ENCODE measurements at places on chromosomes 13 and 19.

- DNase-seq, result no peak
Observed at GRCh38 chr19:2176337-2176994, 12.7 kb downstream of the DOT1L start.

DNA sequence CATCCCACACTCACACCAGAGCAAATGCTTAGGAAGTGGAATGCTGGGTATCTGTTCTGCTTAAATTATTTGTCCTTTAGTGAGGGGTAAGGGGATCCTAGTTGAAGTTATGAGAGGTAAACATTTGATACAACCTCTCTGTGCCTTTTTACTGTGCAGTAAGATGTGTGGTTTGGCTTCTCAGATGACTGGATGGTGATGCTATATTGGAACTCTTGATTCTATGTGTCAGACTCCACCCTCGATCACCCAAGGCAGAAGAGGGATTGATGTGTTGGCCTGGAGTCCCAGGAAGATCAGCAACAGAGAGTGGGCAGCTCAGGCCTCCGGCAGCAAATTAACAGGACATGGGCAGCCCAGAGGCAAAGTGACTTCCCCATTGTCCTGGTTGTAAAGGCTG is 66.7 kb downstream of the SIPA1L3 start:
- DNase-seq, result no peak

- no peak for DNase-seq
Observed at GRCh38 chr19:29914933-29915332, 27.1 kb upstream of the URI1 start.

GRCh38 chr19:53908106-53908934 is 758 bp upstream of the CACNG7 start:
- DNase-seq, result peak; percentile 59

GRCh38 chr13:93859716-93860115 is 619.8 kb downstream of the DCT start:
- no peak for DNase-seq

DNA sequence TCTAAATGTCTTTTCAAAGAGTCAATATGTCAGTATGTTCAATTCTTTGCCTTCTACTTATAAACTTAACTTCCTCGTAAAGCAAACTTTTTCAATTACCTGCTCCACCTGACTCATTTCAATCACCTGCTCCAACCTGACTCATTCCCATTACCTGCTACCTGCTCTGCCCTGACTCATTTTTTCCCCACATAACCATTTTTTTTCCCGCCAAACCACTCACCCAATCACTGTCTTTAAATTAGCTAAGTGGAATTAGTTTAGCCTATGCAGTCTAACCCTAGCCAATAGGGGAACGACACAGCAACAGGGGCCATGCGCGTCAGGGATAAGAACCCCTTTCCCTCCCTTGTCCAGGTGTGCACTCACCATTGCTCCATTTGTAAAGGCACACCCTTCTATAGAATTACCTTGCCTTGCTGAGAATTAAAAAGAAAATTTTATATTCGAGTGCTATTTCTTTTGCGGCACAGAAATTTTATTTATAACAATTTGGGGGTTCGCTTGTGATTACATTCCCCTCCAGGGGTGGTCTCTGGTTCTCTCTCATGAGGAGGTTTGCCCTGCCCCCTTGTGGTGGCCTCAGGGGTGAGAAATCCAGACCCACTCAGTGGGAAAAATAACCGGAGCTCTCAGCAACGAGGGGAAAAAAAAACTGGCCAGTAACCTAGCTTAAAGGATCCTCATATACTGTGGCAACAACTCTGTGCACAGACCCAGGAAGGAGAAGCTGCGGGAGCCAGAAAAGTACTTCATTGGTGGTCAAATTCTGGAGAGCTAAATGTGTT is 193.1 kb downstream of the ZNF486 start:
- no peak for DNase-seq

DNA sequence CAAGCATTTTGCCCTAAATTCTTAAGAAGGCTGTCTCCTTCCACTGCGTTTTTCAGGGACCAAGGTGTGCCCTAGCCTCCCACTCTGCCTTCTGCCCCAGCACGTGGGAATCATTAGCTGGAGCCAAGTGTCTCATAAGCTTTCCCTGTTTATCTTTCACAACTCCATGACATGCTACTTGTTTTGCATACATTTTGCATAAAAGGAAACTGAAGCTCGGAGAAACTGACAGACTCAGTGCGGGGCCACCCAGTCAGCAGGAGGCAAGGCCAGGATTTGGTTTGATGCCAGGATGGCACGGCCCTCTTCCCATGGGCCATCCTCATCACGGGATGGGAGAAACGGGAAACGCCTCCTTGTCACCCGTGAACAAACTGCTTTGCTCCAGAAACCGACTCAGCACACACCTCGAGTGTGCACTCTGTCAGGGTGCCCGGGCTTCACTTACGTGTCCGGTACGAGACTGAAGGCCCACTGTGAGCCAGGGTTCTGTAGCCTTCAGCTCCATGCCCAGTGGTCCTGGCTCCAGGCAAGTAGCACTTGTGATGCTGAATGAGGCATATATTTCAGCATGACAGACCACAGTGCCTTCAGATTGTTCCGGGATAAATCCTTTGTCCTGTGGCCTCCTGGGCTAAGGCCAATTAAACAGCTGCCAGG is 9.6 kb downstream of the CEBPA start:
- no peak for DNase-seq

GRCh38 chr19:56969156-56969555 is 128.6 kb upstream of the PEG3 start:
- DNase-seq, result no peak

DNA sequence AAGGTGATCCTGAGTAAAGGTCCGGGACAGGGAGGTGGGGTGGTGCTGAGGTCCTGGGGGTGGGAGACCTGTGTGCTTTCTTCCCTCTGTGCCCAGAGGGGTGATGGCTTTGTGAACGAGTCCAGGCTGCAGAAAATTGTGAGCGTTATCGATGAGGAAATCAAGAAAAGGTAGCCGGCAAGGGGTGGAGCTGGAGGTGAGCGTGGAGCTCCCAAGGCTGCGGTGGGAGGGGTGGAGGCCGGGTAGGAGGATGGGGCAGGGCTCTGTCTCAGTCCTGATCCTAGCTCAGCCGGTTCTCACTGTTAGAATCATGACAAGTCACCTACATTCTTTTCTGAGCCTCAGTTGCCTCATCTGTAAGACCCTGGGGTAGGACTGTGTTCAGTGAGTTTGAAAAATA is 4.0 kb downstream of the SELENOV start:
- DNase-seq, result no peak

- no peak for DNase-seq
Observed at GRCh38 chr19:10965398-10965797, 4.6 kb downstream of the SMARCA4 start.

- no peak for DNase-seq
Observed at GRCh38 chr19:3655402-3656072, 28.9 kb upstream of the CACTIN start.

DNA sequence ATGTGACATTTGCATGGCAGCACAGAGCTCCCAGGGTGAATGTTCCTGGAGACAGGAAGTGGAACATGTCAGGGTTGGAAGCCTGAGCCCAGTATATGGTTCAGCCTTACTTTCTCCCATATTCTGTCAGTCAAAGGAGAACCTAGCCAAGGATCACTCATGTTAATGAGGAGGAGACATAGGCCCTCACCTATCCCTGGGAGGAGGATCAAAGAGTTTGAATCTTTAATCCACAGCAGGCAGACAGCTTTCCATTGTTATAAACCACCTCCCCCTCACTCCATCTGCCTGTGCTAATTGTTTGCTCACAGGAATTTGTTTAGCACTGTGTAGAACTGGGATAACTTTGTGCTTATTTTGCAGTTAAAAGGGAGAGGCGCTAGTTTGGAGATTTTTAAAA is 1069.1 kb downstream of the EFNB2 start:
- no peak for DNase-seq

- DNase-seq, result no peak
Observed at GRCh38 chr13:112711528-112712265, 21.9 kb downstream of the ATP11A start.

DNA sequence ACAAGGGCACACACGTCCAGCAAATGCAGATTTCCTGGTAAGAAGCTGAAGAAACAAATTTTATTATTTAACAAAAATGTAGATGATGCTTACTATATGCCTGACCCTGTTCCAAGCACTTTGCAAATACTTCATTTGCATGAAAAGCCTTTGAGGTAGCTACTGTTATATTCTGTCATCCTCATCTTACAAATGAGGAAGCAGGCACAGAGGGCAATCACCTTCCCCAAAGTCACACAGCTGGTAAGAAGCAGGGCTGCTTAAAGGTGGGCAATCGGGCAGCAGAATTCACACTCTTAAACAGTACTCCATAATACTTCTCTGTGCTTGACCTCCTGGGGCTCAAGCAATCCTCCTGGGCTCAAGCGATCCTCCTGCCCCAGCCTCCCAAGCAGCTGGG is 18.3 kb upstream of the PNMA8C start:
- no peak for DNase-seq

GRCh38 chr13:61700620-61701019 is 285.0 kb upstream of the PCDH20 start:
- DNase-seq, result no peak

DNA sequence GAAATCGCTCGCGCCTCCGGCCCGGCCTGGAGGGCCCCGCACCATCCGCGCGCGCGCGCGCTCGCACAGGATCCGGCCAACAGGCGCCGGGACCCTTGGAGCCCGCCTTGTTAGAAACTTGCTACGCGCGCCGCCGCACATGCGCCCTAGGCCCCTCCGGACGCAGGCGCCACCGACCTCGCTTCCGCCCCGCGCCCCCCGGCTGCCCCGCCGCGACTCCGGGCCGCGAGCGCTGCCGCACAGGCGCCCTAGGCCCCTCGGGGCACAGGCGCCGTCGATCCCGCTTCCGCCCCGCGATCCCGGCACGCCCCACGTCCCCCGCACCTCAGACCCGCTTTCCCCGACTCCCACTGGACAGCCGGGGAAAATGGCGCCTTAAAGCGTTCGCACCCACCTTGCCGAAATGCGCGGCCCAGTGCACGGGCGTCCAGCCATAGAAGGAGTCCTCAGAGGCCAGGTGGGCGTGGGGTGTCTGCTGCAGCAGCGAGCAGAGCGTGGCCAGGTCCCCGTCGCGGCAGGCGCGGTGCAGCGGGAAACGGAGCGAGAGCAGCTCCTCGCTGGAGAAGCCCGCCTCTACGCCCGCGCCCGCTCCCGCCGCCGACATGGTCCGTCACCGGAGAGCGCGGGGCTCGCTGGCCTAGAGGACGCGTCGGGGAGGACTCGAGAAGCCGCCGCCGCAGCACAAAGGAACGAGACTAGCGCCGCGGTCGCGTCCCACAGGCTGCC is 375 bp downstream of the ANKRD10 start:
- DNase-seq, result peak; percentile 73

GRCh38 chr13:78460176-78460575 is 143.2 kb downstream of the POU4F1 start:
- no peak for DNase-seq

GRCh38 chr19:2460245-2460644 is 3.5 kb upstream of the LMNB2 start:
- no peak for DNase-seq

DNA sequence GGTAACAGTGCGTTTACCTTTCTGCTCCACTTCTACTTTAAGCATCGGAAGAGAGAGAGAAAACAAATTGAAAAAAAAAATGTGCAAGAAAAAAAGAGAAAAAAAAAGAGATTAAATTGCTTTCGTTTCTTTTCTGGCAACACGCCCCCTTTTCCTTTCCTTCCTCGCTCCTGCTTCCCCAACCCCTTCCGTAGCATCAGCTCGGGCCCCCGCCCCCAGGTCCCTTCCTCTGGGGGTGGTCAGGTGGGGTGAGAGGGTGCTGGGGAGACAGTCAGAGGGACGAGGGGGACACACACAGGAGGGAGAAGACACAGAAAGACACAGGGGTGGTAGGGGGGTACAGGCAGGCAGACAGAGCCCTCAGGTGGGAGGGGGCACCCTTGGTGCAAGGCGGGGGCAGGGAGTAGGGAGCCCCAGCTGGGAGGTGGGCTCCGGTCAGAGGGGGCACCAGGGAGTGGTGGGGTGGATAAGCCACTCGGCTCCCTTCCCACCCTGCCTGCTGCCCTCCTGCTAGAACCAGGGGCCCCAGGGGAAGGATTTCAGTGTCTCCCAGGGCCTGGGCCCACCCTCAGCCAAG is 30.7 kb upstream of the ASF1B start:
- no peak for DNase-seq

- no peak for DNase-seq
Observed at GRCh38 chr19:1291761-1292418, 6.2 kb downstream of the EFNA2 start.

GRCh38 chr13:99275093-99275469 is 16.9 kb upstream of the GPR18 start:
- no peak for DNase-seq

- no peak for DNase-seq
Observed at GRCh38 chr13:113646921-113647340, 11.1 kb downstream of the ATP4B start.

- no peak for DNase-seq
Observed at GRCh38 chr19:54600212-54600611, 6.8 kb downstream of the LILRA1 start.
